ENCODE measurements at places on chromosomes 12 and 14. TPM values are rescaled to one million over a fixed set of nuclear protein-coding genes. Genes with fewer than 3 reads are reported as not detected.

GRCh38 chr12:81991868-81992267, 232.7 kb upstream of the PPFIA2 start:
- DNase-seq, result no peak

The LRRC10 gene
- total RNA-seq, result not detected

DNA sequence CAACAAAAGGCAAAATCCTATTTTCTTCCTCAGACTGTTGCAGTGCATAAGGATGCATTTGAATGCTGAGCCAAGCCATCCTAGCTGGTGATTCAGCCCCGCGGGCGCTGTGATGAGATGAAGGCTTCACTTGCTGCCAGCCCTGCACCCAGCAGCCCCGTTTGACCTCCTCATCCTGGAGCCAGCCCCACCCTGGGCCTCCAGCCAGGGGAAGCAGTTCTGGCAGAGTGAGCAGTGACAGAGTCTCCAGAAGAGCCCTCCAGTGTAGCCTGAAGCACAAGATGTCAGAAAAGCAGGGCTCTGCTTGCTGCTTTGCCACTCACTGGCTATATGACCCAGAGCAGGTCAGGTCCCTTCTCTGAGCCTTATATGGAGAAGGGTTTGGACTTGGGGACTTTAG, 96.2 kb upstream of the HSPB8 start:
- peak; percentile 18 for DNase-seq

DNA sequence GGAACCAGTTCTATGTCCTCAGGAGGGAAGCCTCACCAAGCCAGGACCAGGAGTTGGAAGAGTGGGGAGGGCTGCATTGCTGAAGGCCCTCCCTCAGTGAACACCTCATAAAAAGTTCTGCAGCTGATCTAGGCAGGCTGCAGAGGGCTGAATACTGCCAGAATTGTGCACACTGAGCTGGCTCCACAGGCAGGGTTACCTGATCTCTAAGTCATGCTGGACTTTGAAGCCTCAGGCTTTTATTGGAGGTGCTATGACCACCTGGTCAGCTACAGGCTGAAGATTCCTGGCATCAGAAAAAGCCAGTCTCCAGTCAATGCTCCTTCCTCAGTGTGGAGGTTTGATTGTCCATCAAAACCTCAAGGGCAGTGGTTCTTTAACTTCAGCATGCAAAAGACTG, 39.7 kb downstream of the FOS start:
- no peak for DNase-seq

DNA sequence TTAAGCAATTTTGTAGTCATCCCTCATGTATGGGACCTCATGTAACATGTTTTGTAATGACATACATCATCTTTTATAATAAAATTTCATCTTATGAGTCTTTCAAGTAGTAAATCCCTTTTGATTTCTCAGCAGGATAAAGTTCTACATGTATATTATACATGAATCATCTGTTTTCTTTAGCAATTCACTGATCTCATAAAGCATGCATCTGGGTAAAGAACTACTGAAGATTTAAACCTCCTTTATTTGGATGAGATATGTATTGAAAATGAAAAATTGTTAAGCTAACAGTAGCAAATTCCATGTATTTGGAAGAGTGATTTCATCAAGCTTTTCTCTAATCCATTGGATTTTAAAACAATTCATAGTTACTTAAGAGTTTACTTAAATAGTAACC, 126.9 kb downstream of the KITLG start:
- DNase-seq, result no peak

The TTC6 gene
- total RNA-seq, result 2.6 TPM

DNA sequence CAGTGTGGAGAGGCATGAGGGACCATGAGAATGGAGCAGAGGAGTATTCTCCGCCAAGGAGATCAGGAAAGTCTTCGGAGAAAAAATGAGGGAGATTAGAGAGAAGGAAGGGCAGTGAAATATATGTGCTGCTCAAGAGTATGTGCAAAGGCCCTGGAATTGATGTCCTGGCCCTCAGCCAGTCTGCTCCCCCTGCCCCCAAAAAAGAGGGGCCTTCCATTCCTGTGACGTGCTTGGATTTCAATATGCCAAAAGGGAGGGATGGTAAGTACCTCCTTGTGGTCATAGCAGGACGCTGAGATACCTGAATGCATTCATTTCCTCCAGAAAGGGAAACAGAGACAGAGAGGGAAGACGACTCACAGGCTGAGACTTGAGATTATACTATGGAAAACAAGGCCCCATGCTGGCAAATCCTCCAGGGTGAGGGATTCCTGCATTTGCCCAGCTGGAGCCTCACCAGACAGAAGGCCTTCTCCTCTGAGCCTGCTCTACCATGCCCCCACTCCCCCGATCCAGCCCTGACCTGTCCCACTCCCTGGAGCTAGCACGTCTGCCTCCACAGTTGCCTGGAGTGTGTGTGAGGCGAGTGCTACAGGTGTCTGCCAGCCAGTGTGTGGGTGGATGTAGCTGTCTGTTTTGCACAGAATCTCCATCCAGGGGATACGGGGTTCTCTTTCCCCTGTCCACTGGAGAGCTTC, 3.9 kb upstream of the RARG start:
- DNase-seq, result no peak

DNA sequence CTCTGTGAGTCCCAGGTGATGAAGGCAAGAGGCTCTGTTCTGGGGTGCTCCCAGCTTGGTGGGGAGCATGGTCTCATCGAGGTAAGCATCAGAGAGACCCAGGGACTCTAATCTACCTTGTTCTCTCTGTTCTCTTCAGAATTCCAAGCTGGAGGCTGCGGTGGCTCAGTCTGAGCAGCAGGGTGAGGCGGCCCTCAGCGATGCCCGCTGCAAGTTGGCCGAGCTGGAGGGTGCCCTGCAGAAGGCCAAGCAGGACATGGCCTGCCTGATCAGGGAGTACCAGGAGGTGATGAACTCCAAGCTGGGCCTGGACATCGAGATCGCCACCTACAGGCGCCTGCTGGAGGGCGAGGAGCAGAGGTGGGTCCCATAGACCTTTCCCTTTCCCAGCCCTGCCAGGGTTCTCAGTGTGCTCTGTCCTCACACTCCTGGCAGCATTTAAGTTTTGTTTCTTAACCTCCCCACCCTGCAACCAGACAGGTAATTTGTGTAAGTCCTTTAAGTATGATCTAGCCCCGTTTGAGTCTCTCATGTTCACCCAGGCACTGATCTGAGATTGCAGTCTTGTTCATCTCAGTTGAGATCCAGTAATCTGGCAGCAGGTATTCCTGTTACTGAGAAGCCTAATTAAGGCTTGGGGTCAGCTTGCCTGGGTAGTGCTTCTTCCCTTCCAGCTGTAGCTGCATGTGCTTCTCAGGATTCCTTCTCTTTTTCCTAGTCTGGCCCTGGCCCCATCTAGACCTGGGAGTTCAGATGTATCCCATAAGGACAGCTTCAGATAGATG, 14.8 kb upstream of the KRT81 start:
- DNase-seq, result no peak

GRCh38 chr14:92589213-92589852, 75.8 kb downstream of the RIN3 start:
- peak; percentile 45 for DNase-seq
